GOT3 (cell line): ENCODE measurements at places on chromosomes 2 and 18.

DNA sequence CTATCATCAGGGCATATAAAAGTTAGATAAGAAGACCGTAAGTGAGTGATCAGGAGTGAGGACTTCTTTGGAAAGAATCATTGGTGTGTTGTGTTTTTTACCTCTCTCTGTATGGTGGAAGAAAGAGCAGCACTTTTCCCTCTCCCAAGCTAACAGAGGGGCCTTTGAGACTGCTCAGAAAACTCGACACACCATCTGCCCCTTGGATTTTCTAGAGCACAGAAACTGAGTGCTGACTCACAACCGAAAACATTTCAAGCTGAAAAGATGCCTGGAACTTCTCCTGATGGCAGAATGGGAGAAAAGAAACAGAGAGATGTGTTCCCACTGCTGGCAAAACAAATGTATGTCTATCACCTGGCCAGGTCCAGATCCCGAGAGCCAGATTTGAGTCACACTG lies 156.6 kb downstream of the DNAH7 start:
- no peak for DNase-seq

GRCh38 chr18:74597034-74597661 lies 522 bp upstream of the ZNF407 start:
- no peak for DNase-seq

- DNase-seq: no peak
Measured at GRCh38 chr18:21241301-21242048, 557 bp upstream of the GREB1L start.

GRCh38 chr2:235530735-235531134 lies 36.9 kb downstream of the AGAP1 start:
- no peak for DNase-seq
